ENCODE measurements at places on chromosomes 6 and 20. TPM values are rescaled to one million over a fixed set of nuclear protein-coding genes. Genes with fewer than 3 reads are reported as not detected.

DNA sequence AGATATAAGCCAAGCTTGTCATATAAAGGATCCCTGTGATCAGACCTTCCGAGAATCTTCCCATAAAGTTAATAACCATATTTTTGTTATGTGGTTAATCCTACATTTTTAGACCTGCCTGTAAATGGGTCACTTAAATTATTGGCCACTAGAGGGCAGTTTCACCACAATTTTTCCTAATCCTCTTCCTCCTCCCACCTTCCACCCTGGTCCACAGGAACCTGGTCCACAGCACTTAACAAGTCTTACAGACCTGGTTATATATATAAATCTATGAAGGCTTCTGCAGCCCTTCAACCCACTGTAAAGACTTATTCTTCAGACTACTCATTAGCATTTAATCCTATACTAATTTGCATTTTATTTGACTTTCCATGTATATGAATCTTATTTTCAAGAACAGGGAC lies 28.3 kb downstream of the MRS2 start:
- peak; percentile 59 for DNase-seq

GLP1R gene
- not detected for total RNA-seq

DCBLD1 gene
- 39.0 TPM for total RNA-seq

DNA sequence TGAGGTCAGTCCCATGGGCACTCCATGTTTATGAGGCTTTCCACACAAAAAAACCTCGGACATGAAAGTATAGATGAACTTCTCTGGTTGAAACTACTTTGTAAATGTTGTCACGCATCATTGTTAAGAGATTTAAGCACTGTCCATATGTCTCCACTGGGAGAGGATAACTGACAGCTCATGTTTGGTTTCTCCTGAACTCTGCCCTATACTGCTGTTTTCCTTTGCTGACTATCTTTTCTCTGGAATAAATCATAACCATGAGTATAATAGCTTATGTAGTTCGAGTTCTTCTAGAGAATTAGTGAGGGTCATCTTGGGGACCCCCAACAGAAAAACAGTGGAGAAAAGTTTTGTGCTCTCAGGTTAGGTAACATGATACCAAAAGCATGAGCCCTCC lies 14.3 kb downstream of the THEMIS start:
- DNase-seq: no peak

GRCh38 chr20:10478205-10478604 lies 43.1 kb downstream of the SLX4IP start:
- DNase-seq: no peak

HLA-G gene
- not detected for total RNA-seq

All from fibroblast of villous mesenchyme (primary cell).